ENCODE measurements at places on chromosomes 16 and 17.

DNA sequence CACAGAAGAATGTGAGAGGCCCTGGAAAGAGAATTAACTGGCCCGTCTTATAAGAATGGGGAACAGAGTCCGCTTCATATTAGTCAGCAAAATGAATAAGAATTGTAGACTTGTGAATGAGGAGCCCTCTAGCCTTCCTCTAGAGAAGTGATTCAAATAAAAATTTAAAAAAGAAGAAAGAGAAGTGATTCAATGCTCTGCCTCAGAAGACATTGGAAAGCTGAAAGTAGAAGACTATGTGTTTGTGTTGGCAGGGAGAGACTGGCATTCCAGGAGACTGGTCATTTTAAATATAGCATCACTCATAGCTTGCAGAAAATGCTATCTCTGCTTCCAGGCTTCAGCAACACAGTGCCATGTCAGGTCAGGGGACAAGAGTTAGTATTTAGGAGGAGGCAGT is 190.6 kb upstream of the HS3ST3A1 start:
- DNase-seq, result no peak

DNA sequence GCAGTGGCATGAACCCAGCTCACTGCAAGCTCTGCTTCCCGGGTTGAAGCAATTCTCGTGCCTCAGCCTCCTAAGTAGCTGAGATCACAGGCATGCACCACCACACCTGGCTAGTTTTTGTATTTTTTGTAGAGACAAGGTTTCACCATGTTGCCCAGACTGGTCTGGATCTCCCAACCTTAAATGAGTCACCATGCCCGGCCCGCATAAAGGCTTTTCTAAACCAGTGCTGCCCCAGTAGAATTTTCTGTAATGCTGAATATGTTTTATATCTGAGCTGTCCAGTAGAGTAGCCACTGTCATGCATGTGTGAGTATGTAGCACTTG is 36.9 kb upstream of the WSB1 start:
- no peak for DNase-seq

- no peak for DNase-seq
Measured at GRCh38 chr16:1794221-1794871, 841 bp upstream of the IGFALS start.

DNA sequence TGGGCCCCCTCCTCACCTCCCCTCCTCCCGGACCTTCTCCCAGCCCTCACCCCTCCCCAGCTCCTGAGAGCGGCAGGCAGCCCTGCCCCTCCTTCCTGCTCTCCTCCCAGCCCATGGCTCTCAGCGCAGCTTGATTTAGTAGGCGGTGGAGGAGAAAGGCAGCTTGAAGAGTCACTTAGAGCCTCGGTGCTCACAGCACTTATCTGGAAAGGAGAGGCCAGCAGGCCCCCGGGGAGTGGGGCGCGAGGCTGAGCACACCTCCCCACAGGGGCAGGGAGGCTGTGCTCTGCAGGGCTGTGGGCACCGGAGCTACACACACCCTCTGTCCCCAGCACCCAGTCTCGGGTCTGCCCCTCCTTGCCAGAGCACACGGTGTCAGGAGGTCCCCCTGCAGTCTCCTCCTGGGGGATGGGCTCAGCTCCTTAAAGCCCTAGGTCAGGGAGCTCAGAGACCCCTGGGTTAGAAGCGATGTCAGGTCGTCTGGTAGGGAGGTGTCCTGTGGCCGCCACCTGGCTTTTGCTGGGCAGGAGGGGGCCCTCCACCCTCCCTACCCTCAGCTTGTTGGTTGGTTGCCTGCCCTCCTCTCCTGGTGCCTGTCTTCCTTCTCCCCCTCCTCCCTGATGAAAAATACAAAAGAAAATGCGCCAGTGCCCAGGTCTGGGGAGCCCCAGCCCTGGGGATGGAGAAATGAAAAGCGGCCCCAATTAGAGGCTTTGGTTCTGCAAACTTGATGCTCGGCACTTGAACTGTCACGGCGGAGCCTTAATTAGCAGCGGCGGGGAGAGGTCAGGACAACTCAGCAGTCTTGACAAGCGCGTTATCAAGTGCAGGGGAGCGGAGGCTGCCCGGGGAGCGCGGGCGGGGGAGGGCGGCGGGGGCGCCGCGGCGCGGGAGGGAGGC is 151.1 kb upstream of the GSE1 start:
- peak; percentile 96 for DNase-seq

DNA sequence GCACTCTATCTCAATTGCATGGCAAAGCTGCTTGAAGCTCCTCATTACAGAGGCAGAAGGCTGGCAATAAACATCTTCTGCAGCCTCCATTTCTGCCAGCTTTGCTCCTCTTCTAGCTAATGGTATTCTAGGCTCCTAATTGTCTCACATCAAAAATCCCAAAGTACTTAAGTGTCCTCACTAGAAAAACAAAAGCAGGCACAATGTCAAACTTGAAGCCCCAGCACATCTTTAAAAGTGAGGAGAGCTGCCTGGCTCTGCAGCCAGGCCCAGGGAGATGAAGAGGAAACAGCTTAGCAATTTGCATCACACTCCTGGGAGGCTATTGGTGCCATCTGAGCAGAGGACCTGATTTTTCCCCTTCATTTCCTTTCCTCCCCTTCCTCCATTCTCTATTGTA is 197.1 kb downstream of the KCNJ2 start:
- no peak for DNase-seq

GRCh38 chr17:48052956-48053757 is 5.0 kb downstream of the NFE2L1 start:
- DNase-seq, result no peak

GRCh38 chr17:62854098-62854680 is 46.1 kb upstream of the MARCHF10 start:
- no peak for DNase-seq

DNA sequence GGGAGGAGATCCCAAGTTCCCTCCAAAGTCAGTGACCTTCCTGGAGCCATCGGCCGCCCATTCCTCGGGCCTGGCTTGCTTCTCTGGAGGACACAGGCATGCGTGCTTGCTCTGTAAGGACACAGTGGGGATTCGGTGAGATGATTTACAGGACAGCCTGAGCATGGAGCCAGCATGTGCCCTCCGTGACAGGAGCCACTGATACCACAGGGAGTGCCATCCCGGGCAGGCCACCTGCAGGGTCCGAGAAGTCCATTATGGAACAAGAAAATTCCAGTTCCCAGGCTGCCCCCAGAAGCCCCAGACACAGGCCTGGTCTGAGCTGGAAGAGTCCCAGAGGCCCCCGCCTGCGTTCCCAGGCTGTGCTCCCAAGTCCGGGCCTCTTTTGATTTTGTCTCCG is 47.9 kb downstream of the FOXL1 start:
- DNase-seq, result no peak

GRCh38 chr16:23534868-23535860 is 22.0 kb downstream of the EARS2 start:
- no peak for DNase-seq

- no peak for DNase-seq
Measured at GRCh38 chr16:89101303-89102040, 7.8 kb downstream of the ACSF3 start.

- DNase-seq, result no peak
Measured at GRCh38 chr17:42514279-42514678, 21.8 kb upstream of the NAGLU start.

DNA sequence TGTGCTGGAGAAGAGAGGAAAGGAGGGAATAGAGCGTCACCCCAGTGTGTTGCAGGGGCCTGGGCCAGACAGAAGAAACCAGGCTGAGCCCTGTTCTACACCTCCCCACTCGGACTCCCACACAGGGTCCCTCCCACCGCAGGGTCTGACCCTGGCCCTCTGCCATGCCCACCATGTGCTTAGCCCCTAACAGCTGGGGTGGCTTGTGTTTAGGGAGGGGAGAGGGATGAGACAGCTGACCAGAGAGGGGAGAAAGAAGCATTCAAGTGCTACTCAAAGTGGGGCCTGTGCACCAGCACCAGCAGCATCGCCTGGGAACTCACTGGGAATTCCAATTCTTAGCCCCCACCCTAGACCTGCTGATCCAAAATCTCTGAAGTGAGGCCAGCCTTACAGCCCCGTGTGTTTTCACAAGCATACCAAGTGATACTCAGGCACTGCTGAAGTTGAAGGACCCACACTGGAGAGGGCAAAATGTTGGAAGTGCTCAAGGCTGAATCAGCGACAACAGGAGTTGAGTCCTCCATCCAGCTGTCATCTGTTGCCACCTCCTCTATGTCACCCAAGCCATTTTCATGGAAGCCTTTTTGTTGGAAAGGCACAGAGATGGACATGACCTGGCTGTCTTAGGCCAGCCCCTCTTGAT is 47.0 kb downstream of the FZD2 start:
- no peak for DNase-seq
